Adrenal gland (tissue), 19 donors: ENCODE measurements at places on chromosomes 11 and 22. TPM values are rescaled to one million over a fixed set of nuclear protein-coding genes. Genes with fewer than 3 reads are reported as not detected.

DNA sequence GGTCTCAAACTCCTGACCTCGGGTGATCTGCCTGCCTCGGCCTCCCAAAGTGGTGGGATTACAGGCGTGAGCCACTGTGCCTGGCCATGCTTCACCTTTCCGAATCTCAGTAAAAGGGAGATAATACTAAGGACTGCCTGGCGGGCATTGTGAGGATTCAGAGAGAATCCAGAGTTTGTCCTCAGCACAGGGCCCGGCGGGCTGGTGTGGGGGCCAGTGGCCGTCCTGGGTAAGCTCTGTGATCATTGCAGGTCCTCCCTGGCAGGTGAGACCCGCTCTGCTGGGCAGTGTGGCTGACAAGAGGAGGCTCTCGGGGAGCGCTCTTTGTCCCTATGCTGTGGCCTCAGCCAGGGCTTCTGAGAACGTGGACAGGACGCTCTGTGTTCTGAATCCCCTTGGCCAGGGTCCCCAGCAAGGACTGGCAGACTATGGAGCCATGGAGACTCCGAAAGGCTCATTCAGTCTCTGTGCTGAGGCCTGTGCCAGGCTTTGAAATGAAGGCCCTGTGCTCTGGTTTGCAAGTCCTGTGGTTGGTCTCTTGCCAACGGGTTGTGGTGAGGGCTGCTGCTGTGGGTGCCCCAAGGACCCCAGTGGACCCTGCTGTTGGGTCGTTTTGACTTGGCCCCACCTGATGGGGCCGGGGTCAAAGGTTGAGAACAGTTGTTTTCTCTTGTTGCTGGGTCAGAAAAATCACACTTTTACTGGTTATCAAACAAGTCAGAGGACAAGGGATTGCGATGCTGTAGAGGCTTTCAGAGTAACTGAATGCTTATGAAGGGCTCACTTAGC lies 2.1 kb downstream of the TPCN2 start:
- DNase-seq = no peak

- DNase-seq = peak; percentile 72
These were observed 5.7 kb downstream of the CDCA5 start for GRCh38 chr11:65078151-65078550.

DNA sequence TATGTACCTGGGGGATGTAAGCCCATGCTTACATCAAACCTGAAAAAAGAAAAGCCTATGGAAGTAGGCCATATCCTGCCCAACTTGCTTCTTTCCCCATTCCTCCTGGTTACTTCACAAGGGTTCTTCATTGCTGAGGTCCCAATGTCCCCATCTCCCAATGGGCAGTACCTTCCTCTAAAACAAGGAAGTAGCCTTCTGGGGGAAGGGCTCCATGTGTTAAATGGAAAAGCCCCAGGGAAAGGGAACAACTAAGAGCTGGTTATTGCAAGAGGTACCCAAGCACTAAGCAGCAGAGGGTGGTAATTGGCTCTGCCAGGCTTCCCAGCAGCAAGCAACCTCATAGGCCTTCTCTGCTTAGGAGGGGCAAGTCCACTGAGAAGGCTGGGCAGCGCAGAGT lies 11.3 kb downstream of the TMEM216 start:
- no peak for DNase-seq

GRCh38 chr11:75100314-75100713 lies 3.6 kb upstream of the OR2AT4 start:
- no peak for DNase-seq

Gene EMID1
- 60.1 TPM for total RNA-seq
